CD4-positive, alpha-beta T cell treated with Interleukin-2 at 100 ng/mL for 4 hours (primary cell): ENCODE measurements at places on chromosomes 4 and X.

GRCh38 chr4:22667332-22667940 is 25.3 kb upstream of the GBA3 start:
- no peak for DNase-seq

GRCh38 chrX:46754586-46755061 is 4.3 kb downstream of the SLC9A7 start:
- no peak for DNase-seq

DNA sequence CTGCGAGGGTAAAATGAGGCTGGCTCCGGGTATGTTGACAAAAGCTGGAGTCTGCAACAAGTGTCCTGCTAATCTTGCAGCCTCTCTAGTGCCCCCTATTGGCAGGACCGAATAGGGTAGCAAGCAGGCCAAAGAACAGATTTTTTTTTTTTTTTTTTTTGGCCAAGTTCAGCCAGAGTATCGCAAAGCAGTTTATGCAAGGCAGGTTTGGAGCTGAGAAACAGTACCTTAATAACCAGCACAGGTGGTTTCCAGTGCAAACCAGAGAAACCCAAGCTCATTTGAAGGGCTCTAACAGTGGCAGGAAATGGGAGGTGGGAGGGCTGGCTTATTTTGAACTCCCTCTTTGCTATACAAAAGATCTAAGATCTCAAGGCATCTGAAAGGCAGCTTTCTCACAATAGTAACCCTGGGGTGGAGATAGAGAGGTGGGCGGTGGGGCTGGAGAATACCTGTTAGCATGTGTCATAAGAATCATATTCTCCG is 38.2 kb upstream of the OCIAD2 start:
- peak; percentile 31 for DNase-seq

- DNase-seq, result no peak
Measured at GRCh38 chr4:8854931-8855330, 16.7 kb downstream of the HMX1 start.

GRCh38 chr4:5420266-5420665 is 288.1 kb downstream of the EVC2 start:
- DNase-seq, result no peak

DNA sequence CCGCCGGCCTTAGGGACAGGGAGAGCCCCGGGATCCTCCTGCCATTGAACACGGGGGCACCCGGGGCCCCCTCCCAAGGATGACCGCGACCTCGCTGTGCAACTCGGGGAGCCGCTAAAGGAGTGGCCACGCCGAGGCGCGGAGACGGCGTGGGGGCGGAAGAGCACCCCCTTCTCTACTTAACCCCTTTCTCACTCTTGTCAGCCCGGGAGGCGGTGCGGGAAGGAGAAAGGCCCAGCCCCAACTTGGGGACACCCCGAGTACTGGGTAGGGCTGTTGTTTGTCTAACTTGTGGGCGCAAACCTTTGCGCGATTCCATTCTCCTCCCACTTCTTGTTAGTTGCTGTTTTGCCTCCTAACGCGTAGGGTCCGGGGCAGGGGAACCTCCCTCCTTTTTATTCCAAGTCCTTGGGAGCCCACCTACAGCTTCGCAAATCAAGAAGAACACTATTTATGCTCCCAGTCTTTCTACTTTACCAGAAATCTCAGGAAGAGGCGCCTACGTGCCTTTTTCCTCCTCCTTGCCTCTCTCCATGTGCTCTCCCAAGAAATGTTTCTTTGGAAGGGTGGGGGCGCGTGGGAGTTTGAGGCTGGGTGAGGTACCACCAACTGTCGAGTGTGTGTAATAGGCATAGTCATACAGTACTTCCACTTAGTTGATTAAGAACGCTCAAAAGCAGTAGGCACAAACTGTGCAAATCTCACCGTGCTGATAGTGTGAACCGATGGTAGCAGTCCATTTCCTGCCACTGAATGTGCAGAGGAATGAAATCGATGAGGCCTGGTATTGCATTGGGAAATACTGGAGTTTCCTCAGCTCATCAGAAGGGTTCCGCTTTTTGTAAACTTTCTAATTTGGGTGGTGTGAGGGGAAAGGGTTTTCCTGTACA is 813 bp downstream of the DIAPH2 start:
- peak; percentile 34 for DNase-seq

DNA sequence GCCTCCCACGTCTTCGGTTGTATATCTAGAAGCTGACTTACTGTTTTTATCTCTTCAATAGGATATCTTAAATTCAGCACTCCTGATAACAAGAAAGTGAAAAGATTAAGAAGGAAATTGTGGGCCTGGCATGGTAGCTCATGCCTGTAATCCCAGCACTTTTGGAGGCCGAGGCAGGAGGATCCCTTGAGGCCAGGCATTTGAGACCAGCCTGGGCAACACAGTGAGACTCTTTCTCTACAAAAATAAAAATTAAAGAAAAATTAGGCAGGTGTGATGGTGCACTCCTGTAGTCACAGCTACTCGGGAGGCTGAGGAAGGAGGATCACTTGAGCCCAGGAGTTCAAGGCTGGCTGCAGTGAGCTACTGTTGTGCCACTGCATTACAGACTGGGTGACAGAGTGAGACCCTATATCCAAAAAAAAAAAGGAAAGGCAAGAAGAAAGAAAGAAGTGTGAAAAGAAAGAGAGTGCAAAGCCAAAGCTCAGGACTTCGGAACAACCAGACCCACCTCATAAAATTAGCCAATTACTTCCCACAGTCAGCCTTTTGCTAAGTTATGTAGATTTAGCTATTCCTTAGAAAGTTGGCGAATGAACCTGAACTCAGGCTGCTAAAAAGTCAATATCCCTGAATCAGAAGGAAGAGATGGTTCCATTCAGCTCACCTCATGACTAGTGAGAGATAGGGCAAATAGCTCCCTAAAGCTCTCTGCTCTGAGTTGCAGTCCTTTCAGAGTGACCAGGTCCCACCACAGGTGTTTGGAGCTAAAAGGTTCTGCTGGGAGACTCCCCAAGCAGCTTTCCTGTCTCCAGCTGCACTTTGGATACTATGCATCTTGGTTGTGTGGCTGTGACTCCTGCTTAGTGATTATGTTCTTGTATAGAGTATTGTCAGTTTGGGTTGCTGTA is 9.2 kb downstream of the FGG start:
- DNase-seq, result no peak

GRCh38 chrX:28278251-28278650 is 297.0 kb upstream of the DCAF8L1 start:
- no peak for DNase-seq

- no peak for DNase-seq
Measured at GRCh38 chr4:7423391-7423790, 11.3 kb downstream of the PSAPL1 start.

GRCh38 chr4:5198656-5199541 is 147.6 kb downstream of the STK32B start:
- no peak for DNase-seq

DNA sequence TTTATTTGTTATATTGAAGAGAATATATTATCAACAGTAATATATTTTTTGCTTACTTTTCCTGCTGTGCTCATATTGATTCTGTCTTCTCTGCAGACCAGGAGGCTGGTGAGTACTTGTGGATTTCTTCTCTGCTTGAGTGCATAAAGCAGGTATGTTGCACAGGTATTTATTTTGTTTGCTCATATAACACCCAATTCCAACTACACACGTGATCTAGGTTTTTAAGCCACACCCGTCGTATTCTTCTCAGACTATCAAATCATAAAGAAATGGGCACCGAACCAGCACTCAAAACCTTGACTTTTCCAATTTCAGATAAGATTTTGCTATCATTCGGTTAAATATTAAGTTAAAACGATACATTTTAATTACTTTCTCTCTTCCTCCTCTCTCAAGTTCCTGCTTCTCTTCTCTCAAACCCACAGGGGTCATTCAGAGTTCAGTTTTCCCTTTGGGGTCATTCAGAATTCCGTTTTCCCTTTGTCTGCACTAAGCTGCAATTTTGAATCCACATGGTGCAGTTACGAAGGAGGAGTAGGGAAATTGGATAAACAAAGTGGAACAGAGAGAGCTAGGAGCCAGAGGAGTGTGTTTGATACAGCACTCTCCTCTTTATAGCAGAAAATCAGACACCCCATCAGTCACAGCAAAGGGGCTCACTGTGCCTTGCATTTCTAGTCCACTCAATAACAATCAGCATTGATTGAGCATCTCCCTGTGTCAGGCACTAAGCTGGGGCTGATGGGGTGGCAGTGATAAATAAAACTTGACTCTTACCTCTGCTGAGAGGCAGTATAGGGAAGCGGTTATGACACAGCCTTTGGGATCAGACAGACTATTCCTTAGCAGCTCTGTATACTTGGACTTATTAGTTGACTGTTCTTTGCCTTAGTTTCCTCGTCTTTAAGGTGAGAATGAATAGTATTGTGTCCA is at the start of gene ADH1C:
TSS of gene ADH1C (minus strand) at position 145 of the 936 bp plus-strand sequence. CDS start at position 74, 71 bp downstream.
- DNase-seq, result no peak

- no peak for DNase-seq
Measured at GRCh38 chr4:6112606-6113290, 87.6 kb downstream of the JAKMIP1 start.

DNA sequence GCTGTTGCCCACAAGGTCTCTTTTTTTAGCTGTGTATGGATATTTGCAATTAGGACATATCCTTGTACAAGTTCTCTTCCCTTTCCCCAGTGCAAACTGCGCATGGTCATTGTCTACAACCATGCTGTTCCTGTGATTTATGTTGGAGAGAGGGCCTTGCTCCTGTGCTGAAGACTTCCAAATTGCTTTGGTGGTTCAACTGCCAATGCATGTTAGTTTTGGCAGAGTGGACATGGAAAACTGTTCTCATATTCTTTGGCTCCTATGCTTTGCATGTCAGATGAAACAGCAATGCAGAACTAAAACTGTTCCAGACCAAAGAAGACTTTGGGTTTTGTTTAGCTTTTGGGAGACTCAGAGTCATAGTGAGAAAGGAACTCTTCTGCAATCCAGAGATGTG is 148.8 kb upstream of the EDNRA start:
- DNase-seq, result no peak

DNA sequence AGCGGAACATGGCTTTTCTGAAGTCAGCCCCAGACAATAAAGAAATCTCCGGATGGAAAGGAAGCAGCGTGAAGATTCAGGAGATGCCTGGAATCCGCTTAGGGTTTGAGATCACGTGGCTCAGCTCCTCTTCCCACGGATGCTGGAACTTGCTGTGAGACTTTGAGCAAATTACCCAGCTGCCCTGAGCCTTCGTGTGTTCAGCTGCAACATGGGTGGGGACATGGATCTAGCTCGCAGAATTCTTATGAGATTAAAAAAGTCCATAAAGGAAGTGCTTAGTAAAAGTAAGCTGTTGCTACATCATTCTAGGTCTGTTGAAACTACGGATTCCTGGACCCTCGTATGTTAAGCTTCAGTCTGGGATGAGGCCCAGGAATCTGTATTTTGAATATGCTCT is 55.7 kb upstream of the STIM2 start:
- DNase-seq, result no peak
